Common myeloid progenitor, CD34-positive (primary cell): ENCODE measurements at places on chromosomes 4 and X.
A peak's percentile ranks its signal among the peaks of the same experiment; 100 is the strongest.

- DNase-seq = no peak
Observed at GRCh38 chr4:18767921-18768320, 746.4 kb upstream of the LCORL start.

DNA sequence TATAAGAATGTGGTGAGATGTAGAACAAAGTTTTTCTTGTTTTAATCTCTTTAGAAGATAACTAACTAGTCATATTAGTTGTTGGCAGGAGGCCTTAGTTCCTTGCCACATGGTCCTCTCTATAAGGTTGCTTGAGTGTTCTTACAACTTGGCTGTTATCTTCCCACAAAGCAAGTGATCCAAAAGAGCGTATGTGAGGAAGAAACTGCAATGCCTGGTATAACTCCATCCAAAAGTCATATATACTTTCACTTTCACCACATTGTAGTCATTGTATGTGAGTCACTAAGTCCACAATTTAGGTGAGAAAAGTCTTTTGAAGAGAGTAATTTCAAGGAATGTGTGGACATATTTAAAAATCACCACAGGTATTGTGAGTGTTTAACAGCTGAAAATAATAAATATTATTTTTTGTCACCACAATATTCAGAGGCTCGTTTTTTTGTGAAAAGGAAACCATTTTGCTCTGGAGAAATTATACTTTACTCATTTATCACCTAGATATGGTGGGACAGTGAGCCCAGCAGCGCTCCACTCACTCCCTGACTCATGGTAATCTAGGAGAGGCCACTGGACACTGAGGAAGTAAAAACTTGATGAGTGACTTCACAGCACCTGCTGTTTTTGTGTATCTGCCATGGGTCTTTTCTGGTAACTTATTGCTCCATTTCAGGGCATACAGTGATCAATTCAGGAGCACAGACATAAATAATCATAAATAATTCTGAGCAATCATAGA is 369.4 kb upstream of the NDST3 start:
- DNase-seq = no peak

DNA sequence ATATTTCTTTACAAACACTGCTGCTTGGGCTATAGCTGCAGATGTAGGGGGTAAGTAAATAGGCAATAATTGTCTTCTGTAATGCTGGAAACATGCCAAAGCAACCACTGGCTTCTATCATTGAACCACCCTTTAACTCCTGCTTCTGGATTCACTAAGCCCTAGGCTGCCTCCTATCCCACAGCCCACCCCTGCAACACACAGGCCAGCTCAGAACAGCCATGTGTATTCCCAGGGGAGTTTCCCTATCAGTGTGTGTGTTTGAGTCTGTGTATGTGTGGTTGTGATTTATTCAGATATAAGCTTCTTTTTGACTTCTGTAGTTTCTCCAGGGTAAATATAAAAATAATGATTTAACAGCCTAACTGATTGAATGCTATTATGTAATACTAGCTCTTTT is 291.3 kb downstream of the PCDH10 start:
- DNase-seq = no peak

GRCh38 chrX:136941396-136942337 is 61.1 kb upstream of the RBMX start:
- DNase-seq = no peak

- no peak for DNase-seq
Observed at GRCh38 chrX:94454159-94454558, 780.2 kb downstream of the FAM133A start.

GRCh38 chr4:8534129-8534528 is 46.1 kb upstream of the GPR78 start:
- DNase-seq = no peak

DNA sequence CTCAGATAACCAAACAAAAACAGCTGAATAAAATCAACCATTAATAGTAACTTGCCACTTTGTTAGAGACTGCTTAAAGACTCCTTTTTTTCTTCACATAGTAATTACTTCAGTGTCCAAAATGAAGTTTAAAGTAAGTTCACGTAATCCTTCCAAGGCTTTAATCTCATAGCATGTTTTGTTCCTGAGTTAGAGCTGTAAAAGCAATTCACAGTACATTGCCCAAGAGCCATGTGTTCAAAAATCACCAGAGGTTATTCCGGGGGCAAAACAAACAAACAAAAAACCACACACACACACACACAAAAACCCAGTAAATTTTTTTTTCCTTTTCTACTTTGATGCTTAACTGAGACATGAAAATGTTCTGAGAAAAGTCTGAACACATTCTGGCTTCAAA is 6.1 kb downstream of the GPR82 start:
- DNase-seq = no peak

DNA sequence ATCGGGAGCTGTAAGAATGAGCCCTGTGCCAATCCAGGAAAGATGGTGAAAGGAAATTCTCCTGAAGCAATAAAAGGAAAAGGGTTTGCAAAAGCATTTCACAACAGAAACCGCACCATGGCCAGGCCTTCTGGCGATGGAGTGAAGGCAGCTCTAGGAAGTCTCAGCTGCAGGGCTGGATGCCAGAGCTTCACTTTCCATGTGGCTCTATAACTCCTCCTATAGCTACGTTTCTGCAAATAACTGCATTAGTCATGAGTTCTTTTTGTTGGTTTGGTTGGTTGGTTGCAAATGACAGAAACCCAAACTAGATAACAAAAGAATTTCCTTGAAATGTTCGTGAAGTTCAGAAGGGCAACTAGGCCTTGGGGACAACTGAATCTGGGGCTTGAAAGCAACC is 84.6 kb downstream of the RELL1 start:
- no peak for DNase-seq

DNA sequence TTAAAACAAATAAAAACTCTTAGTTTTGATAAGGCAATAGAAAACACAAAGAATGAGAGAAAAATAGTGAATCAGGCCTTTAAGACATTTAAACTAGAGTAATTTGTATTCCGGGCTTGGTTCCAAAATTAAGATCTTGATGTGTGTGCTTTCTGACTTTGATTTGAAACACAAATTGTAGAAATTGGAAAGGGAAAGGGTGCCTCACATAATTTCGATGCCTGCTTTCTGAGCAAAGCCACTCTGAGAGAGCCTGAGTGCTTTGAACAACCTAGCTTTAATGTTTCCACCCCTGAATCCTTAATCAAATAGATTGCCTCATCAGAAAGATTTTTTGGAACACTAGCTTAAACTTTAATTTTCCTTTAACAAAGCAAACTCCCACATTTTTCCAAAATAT is 666.8 kb downstream of the PCDH18 start:
- DNase-seq = no peak

DNA sequence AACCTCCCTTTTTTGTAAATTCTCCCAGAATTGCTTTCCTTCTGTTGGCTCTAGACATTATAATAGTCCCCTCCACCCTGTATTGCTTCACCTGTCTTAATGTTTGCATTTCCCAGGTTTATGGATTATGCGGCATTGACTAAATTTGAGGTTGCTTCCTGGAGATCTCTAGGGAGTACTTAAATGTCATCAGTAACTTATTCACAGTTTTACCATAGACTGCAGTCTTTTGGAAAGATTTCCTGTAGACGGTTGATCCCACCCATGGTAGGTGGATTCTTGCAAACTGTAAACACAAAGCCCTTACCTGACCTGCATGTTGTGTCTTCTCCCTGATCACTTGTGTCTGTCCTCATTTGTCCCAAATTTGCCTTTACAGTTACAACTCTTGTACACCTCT is 6.2 kb upstream of the NOX1 start:
- no peak for DNase-seq

DNA sequence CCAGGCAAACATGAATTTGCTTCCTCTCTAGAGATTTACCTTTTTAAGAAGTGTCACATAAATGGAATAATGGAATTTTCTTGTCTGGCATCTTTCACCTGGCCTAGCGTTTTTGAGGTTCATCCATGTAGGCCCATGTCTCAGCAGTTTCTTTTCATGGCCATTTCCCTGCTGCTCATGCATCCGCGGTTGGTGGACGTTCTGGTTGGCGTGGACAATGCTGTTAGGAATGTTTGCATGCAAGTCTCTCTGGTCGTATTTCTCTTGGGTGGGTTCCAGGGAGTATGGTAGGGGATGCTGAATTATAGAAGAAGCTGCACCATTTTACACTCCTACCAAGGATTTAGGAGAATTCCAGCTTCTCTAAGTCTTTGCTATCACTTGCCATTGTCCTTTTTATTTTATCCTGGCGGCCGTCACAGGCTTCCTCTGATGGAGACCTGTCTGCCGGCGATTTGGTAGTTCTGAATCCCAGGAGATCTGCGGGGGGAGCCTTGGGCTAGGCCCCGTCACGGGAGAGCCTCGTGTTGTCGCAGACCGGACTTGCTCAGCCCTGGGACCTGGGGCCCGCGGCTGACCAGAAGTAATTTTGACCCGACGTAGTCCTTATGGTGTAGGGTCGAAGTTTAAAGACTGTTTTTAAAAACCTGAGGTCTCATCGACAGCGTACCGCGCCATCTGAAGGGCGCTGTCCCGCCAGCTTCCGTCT is 56.9 kb upstream of the TADA2B start:
- DNase-seq = no peak

- no peak for DNase-seq
Observed at GRCh38 chr4:169131556-169132208, 121.6 kb upstream of the CBR4 start.

DNA sequence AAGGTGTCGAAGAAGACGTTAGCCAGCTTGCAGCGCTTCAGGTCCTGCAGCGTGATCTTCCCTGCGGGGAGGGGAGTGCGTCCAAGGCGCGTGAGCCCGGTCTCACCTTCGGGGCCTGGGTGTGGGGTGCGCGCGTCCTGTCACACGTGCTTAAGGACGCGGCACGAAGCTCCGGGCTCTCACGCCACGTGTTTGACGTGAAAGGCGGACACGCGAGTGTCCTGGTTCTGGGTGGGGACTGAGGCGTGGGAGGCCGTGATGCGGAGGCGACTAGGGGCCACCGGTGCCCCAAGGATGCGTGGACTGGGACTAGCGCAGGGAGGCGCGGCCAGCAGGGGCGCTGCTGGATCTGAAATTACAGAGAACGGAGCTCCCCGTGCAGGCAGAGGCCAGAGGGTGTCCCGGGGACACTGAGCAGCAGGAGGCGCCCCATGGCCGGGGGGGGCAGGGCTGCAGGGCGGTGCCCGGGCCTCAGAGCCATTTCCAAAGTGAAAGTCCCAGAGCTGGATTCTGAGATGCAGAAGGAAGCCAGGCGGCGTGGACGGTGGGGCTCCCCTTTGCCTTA is 20.3 kb upstream of the GTPBP6 start:
- DNase-seq = no peak

- DNase-seq = no peak
Observed at GRCh38 chr4:122666527-122667245, 45.8 kb upstream of the IL21 start.

DNA sequence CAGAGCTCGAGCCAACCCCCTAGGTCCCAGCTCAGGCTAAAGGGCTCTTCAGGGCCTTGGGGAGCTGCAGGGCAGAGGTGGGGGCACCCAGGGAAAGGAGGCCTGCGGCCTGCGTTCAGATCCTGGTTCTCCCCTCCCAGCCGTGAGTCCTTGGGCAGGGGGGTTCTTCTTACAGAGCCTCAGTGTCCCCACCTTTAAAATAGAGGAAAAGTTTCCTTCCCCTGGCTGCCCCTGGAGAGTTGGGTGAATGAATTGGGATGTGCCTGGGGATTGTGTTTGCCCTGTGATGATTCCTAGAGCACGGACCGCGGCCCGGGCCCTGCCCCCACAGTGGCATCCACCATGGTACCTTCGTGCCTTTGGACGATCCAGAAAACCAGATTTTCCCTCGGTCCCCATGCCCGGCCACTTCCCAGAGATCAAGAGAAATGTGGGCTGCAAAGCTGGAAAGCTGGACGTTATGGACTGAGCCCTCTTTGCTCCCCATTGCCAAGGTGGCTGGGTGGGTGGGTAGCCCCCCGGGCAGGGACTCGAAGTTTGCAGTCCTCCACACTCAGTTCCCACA is 11.4 kb downstream of the HTRA3 start:
- DNase-seq = no peak

- no peak for DNase-seq
Observed at GRCh38 chrX:153625271-153626024, 21.6 kb upstream of the DUSP9 start.

DNA sequence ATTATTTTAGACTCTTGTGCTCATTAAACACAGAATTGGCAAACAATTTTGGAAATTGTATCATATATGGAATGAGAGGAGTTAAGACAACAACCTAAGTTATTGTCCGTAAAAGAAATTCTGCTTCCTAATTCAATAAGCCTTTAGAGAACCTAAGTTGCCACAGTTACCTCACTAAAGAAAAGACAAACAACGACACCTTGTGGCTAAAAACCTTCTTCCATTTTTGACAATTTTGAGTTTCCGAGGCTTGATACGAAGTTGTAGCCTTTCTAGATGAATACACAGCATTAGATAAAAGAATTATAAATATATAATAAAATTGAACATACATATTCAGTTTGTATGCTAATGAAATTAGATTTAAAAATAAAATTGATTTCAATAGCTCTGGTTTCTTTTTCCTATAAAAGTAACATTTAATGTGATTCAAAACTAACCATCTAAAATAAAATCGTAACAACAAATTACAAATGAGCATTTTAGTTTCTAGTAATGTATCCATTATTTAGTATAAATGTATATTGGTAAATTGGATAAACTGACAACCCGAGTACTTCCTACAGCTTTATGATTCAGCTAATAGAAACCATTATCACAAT is 275.1 kb downstream of the GPM6A start:
- DNase-seq = peak; percentile 69

GRCh38 chrX:23779025-23779424 is 3.9 kb upstream of the SAT1 start:
- no peak for DNase-seq

GRCh38 chrX:15522464-15522863 is 21.9 kb downstream of the BMX start:
- no peak for DNase-seq

- DNase-seq = no peak
Observed at GRCh38 chr4:133263104-133263503, 114.0 kb downstream of the PCDH10 start.

DNA sequence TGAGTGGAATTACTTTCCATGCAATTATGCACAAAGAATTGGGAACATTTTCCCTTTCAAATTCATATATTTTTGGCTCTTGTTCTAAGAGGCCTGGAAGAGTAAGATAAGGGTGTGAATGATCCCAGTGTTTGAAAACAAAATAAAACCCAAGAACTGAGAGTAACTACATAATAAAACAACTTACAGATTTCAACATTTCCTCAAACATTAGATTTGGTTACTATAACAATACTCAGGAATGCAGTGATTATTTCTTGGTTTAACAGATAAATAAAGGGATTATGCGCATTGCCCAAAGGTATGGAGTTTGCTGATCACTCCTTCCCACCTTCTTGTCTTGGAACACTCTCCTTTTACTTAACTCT is 292.5 kb downstream of the CAMK2D start:
- no peak for DNase-seq

DNA sequence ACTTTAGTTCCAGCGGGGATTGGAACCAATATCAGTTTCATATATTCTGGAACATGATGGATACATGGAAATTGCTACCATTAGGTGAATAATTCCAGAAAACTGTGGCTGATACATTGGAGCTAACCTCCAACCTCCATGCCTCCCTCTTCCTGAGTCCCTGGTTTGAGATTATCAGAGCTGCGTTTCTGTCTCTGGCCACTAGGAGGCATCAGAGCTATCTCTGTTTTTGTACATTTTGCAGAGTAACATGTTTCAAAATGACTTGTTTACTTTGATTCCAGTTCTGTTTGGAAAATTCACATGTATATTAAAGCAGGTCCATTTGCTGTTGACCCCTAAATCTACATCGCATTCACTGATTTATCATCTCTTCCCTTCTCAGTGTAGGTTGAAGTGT is 2.4 kb upstream of the RAB40AL start:
- peak; percentile 37 for DNase-seq
